ENCODE measurements at places on chromosomes 12 and 14.

DNA sequence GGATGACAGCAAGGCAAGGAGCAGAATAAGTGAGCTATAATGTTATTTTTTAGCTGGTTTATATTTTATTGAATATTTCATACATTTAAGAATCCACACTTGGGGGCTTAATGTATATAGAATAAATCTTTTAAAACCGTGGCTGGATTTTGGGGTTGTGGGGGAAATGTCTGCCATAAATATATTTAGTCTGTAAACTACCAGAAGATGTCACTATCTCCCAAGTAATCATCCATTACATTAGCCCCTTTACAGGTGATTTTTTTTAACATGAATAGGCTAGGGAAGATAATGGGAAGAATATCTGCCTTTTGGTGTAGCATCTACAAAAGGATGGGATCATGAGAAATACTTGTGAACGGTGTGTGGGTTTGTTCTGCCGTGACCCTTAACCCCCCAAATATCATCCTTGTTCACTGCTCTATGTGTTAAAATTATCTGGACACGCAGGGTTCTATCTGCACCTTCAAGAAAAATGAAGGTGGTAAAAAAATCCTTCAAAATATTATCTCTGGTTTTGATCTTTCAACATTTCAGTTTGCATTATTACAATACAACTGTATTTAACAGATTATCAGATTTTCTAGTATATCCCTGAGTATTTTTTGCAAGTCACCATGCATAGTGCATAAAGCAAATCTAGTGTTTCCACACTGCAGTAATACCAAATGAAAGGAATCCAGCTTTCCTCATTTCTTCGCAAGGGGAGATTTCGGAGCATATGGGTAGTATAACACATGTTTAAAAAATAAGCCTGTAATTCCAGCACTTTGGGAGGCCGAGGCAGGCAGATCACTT, 8.0 kb upstream of the SLC17A8 start:
- no peak for DNase-seq

GRCh38 chr14:105877645-105878044, 351.3 kb downstream of the TMEM121 start:
- no peak for DNase-seq

DNA sequence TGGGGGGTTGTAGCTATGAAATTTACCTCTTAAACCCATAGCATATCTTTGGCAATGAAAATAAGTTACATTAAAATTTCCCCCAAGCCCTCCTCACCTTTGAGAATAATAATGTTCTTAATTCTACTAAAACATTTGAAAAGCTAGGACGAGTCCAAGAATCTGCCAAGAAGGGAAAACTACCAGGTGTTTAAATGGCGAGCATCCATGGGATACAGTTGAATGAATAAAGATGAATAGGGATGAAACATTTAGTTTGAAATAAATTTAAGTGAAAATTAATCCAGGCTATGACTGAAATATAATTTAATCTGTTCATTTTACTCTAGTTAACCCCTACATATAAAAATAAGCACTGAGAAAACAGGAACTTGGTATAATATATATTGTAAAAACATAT, 536.7 kb downstream of the FLRT2 start:
- no peak for DNase-seq

DNA sequence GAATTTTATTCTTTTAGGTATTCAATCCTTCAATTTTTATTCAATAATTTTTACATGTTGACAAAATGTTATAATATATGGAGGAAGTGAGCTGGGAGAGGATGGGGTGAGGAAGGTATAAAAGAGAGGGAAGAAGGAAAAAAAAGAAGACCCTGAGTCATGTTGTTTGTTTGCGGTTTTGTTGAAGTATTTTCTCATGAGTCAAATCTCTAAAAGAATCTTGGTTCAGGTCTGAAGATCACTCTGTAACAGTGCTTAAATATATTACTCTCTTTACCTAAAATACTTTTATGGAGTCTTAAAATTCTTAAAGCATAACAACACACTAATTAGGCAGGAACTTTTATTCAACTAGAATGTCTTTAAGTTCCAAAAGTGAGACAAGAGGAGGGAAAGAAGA, 489.6 kb upstream of the GARIN6 start:
- no peak for DNase-seq

- DNase-seq: no peak
Observed at GRCh38 chr14:54621686-54622085, 54.8 kb downstream of the SAMD4A start.

GRCh38 chr12:47311568-47311967, 231.8 kb upstream of the AMIGO2 start:
- DNase-seq: no peak

- no peak for DNase-seq
Observed at GRCh38 chr12:4802841-4803240, 82.6 kb downstream of the GALNT8 start.

GRCh38 chr14:92503756-92504491, 9.7 kb upstream of the RIN3 start:
- DNase-seq: no peak

DNA sequence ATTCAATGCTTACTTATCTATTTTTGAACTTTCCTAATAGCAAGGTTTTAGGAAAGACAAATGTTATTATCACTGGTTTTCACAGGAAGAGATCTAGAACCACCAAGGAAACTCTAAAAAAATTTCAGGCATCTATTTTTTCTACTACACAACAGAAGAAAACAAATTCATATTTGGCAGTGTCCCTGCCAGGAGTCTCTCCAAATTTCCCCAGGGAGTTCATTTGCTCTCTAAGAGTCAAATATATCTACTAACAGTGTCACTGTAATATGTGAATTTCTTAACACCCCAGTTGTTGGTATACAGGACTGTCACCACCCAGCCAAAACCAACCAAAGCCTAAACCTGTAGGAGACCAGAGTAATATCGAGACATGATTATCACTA, 83.4 kb downstream of the STXBP6 start:
- DNase-seq: no peak

DNA sequence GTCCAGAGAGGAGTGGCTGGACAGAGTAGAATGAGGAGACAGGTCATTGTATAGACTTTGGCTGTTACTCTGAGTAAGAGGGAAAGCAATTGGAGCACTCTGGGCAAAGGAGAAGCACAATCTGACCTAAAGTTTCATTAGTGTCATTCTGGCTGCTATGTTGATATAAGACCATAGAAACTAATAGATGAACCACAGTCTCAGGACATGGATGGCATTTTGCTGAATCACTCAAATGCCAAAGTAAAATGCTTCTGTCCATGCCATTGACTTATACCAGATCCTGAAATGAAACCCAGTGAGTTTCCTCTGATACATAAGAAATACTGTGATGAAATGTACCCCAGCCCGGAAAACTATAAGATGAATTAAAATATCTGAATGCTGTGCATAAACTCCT, 65.8 kb upstream of the COCH start:
- no peak for DNase-seq

DNA sequence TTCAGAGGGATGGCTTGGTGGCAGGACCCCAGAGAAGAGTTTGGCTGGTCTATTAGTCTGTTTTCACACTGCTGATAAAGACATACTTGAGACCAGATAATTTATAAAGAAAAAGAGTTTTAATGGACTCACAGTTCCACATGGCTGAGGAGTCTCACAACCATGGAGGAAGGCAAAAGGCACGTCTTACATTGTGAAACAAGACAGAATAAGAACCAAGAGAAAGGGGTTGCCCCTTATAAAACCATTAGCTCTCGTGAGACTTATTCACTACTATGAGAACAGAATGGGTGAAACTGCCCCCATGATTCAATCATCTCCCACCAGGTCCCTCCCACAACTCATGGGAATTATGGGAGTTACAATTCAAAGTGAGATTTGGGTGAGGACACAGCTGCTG, 78.5 kb upstream of the SSTR1 start:
- no peak for DNase-seq

- no peak for DNase-seq
Observed at GRCh38 chr14:68379510-68380328, 413.1 kb downstream of the ZFP36L1 start.

- DNase-seq: no peak
Observed at GRCh38 chr14:95267306-95267705, 52.4 kb downstream of the CLMN start.

GRCh38 chr14:59147007-59147406, 41.5 kb upstream of the DAAM1 start:
- DNase-seq: no peak

DNA sequence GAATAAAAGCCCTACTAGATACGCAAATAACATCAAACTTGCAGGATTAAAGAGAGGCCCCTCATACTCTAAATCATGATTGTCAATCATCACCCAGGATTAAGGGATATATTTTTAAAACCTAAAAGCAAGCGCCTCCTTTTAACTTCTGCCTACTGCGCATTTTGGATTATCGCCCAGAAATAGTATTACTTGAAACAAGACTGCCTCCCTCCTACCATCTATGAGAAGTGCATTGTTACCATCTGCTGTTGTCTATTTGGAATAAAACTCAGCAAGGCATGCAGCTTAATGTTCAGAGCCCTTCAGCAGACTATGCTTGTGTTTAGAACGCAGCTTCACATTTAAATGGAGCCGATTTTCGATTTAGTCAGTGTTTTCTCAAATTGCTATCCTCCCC, 79.6 kb downstream of the EXOC5 start:
- DNase-seq: no peak

GRCh38 chr12:23614280-23614679, 335.2 kb downstream of the SOX5 start:
- no peak for DNase-seq

GRCh38 chr12:54796991-54797390, 57.3 kb upstream of the MUCL1 start:
- DNase-seq: no peak

DNA sequence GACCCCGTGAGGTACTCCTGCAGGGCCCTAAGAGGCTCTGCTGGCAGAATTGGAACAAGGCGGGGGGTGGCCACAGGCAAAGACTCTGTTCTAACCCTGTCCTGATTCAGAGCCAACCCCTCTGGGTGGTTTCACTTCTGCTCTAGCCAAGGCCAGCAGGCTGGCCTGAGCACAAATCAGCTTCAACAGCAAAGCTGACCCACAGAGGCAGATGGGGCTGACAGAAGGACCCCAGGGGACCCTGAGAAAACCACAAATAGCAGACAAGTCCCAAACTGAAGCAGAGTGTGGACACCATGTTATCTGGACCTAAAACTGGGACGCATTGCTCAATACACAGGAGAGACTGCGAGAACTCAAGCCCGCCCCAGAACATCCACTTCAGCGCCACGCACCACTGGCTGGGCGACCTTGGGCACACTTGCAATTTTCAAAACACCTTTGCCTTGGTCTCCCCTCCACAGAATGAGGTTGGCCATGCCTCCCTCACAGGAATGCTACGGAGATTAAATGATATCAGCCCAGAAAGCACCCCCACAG, 76.4 kb upstream of the DICER1 start:
- DNase-seq: no peak

DNA sequence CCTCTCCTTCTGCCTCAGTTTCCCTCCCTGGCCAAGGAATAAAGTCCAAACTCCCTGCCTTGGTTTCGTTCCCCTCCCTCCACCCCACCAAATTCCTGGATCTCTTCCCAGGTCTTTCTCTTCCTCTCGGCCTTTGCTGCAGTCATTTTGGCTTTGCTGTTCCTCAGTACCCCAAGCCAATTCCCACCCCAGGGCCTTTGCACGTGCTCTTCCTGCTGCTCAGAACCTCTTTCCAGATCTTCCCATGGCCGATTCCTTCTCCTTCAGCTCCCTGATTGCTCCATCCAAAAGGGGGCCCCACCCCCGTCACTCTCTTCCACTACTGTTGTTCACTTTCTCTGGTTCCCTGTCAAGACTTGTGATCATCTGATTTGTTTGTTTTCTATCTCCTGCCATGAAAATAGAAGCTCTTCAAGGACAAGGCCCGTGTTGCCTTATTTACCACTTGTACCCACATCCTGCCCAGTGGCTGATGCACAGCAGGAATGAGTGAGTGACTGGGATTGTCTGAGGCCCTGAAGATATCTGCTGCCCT, 3.1 kb downstream of the HNF1A start:
- no peak for DNase-seq

DNA sequence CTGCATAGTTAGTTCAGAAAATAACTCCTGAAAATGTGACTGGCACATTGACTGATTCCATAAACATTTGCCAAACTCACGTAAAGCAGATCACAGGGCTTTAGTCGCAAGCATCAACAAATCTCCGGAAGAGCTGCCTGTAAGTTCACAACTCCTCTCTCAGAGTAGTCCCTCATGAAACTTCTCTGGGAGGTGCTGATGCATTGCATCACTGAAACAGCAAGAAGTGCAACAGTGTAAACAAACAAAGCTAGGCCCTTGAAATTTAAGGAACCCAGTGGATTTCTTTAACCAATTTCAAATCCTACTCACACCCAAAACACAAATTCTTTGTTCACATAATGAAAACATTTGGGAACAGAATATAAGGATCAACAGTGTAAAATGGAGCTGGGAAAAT, 1691.7 kb upstream of the FLRT2 start:
- DNase-seq: no peak

DNA sequence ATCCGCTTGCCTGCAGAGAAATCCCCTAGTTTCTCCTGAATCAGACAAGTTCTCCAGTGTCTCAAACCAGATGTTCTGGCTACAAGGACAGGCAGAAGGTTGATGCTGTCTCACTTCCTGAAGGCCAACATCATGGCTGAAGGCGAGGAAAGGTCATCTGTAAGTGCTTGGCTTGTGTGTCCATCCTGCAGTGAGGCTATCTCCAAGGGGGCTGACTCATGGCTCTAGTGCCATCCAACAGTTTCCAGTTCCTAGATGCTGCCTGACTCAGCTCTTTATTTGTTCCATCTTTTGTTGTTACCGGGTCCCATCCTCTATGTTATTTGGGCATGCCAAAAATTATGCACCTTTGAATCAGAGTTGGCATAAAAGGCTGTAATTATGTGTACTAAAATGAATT, 232.1 kb upstream of the TBX3 start:
- DNase-seq: no peak

DNA sequence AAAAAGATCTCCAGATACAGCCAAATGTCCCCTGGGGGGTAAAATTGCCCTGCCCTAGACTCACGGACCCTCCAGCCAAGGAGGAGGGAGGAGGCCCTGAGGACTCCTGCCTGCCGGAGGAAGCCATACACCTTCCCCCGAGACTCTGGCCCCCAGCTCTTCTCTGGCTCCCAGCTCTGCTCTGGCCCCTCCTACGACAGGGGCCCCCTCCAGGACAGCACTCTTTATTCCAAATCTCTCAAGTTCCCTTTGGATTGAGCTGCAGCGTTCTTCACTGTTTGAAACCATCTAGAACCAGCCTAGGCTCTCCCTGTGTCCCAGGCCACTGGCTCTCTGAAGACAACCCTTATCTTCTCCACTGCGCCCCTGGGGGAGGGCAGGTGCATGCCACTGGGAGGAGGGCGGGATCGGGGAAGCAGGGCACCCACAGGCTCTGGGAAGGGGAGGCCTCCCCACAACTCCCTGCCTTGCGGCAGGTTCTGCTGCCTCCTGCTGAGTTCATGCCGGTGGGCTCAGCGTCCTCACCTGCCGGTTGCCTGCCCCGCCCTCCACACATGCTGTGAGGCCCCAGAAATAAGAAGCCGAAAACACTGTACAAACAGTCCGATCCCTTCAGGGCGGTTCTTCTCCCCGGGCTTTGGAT, 112.7 kb downstream of the DICER1 start:
- no peak for DNase-seq

DNA sequence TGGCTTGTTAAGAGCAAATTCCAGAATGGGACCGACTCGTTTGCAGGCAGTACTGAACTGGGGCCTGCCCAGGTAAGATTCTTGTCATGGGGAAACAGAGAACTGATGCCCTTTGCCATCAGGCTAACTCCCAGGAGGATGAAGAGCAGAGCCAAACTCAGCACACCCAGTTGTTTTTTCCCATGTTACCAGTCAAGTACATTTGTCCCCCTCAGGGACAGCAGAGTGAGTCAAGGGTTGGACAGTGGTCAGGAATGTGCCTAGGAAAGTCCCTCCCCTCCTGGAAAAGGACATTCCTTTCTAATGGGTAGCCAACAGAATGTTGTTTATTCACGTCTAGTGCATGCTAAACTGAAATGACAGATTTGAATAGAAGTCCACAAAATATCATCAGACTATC, 1.6 kb downstream of the ART4 start:
- DNase-seq: no peak
